ENCODE measurements at places on chromosomes 16 and 17. TPM values are rescaled to one million over a fixed set of nuclear protein-coding genes. Genes with fewer than 3 reads are reported as not detected.

DNA sequence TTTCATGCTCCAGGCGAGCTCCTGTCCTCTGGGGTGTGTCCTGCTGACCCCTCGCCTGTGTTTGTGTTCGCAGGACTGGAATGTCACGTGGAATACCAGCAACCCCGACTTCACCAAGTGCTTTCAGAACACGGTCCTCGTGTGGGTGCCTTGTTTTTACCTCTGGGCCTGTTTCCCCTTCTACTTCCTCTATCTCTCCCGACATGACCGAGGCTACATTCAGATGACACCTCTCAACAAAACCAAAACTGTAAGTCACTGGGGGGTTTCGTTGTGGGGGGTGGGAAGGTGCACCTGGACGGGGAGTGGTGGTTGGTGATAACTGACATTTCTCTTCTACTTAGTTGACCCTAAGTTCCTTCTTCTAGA, 58.3 kb downstream of the ABCC1 start:
- no peaks in the 10 kb centered on the region for H3K27me3 ChIP-seq
- H3K27ac ChIP-seq = no peak overlapping the region
- H3K4me3 ChIP-seq = no peak overlapping the region
- no peak for DNase-seq
- H3K4me1 ChIP-seq = peaks cover 8% of the 10 kb centered on the region
- H3K36me3 ChIP-seq = no peaks in the 10 kb centered on the region

GRCh38 chr17:43125967-43126910, 1.1 kb upstream of the BRCA1 start:
- H3K27ac ChIP-seq = peak overlapping the region; percentile 55
- H3K36me3 ChIP-seq = peaks cover 8% of the 10 kb centered on the region
- peak overlapping the region; percentile 68 for H3K4me3 ChIP-seq
- peaks cover 40% of the 10 kb centered on the region for H3K4me1 ChIP-seq

- DNase-seq = no peak
- no peak overlapping the region for H3K27ac ChIP-seq
- no peaks in the 10 kb centered on the region for H3K4me1 ChIP-seq
- H3K36me3 ChIP-seq = no peaks in the 10 kb centered on the region
- H3K4me3 ChIP-seq = no peak overlapping the region
- H3K27me3 ChIP-seq = no peaks in the 10 kb centered on the region
Measured at GRCh38 chr16:54325616-54326265, 39.2 kb upstream of the IRX3 start.

The TMEM235 gene
- total RNA-seq = not detected

DNA sequence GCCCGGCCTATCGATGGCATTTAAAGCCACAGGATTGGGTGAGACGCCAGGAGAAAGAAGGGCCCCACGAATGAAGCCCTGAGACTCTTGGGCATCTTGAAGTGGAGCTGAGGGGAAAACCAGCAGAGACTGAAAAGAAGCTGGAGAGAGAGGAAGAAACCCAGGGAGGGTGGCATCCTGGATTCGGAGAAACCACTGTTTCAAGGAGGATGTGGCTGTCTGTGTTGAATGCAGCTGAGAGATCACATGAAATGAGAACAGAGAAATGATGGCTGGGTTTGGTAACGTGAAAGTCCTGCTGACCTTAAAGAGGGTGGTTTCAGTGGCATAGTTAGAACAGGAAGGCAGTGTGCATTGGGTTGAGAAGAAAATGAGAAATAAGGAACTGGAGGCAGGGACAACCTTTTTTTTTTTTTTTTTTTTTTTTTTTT, 3.8 kb downstream of the TNFSF12 start:
- peaks cover 70% of the 10 kb centered on the region for H3K4me1 ChIP-seq
- peak overlapping the region; percentile 82 for H3K27ac ChIP-seq

The CNGB1 gene
- total RNA-seq = not detected

DNA sequence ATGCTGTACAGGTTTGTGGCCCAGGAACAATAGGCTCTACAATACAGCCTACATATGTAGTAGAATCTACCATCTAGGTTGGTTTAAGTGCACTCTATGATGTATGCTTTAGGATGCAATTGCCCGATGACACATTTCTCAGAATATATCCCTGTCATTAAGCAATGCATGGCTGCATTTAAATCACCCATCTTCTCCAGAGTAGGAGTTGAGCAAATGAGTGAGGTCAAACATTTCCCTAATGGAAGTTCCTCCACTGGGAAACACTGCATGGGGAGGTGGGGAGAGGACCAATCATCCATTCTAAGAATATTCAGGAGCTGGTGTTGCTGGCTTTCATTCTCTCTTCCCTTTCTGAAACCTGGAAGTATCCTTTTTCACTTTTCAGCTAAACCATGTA, 2.0 kb upstream of the PCTP start:
- no peaks in the 10 kb centered on the region for H3K27me3 ChIP-seq
- H3K4me1 ChIP-seq = no peaks in the 10 kb centered on the region
- no peak overlapping the region for H3K4me3 ChIP-seq

DNA sequence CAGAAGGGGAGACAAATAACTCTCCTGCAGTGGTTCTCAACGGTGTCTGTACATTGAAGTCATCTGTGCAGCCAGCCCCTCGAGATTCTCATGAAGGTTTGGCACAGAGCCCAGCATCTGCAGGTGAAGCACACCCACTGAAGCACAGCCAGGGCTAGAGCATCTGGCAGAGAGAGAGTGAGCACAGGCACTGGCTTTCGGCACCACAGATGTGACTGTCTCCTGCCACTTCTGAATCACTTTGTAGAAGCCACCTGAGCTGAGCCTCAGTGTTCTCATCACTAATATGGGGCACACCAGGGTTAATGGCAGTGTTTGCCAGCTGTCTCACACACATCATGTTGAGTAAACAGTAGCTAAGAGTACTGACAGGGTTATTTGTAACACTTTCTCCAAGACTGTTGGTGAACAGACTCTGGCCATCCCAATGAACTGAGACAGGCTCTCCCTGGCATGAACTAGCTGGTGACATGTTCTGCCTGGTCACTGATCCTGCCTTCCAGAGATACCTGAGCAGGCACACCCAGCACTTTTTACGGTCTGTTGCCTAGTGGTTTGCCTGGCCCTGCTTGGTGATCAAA, 10.9 kb downstream of the HSPB9 start:
- peaks cover 95% of the 10 kb centered on the region for H3K4me1 ChIP-seq
- H3K4me3 ChIP-seq = no peak overlapping the region
- no peaks in the 10 kb centered on the region for H3K27me3 ChIP-seq

- no peaks in the 10 kb centered on the region for H3K36me3 ChIP-seq
- DNase-seq = no peak
- no peak overlapping the region for H3K4me3 ChIP-seq
- no peak overlapping the region for H3K27ac ChIP-seq
- no peaks in the 10 kb centered on the region for H3K27me3 ChIP-seq
- no peaks in the 10 kb centered on the region for H3K4me1 ChIP-seq
Measured at GRCh38 chr16:29029168-29029994, 44.5 kb downstream of the LAT start.

The SHCBP1 gene
- 5.6 TPM for total RNA-seq

The NT5M gene
- total RNA-seq = 1.6 TPM

- DNase-seq = peak; percentile 57
- peak overlapping the region; percentile 1 for H3K27ac ChIP-seq
Measured at GRCh38 chr16:75590920-75591843, 25.0 kb downstream of the GABARAPL2 start.

The ADAM11 gene
- total RNA-seq = 0.64 TPM

The CCL1 gene
- not detected for total RNA-seq

The MSL1 gene
- 112 TPM for total RNA-seq

DNA sequence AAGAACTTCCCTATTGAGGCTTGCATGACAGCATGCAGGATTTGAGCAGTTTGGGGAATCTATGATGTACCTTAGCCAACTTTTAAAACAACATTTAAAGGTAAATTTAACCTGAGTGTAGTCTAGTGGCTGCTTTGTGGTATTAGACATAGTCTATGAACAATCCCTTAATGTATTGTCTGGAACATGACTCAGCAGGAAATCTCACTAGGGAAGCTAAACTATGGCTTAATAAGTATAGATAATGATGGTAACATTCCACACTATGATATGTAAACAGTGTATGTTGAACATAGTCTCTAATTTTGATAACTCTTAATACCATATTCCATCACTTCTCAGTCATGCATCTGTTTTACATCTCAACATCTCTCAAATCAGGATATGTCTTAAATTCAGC, 52.1 kb upstream of the SLC12A3 start:
- no peaks in the 10 kb centered on the region for H3K27me3 ChIP-seq
- no peak for DNase-seq

Measured in left lung (tissue), 14 donors.